Kidney (tissue), 22 donors: ENCODE measurements at places on chromosomes 2 and 18. TPM values are rescaled to one million over a fixed set of nuclear protein-coding genes. Genes with fewer than 3 reads are reported as not detected.

GRCh38 chr2:134275058-134275862 is 21.4 kb downstream of the MGAT5 start:
- no peak for DNase-seq

DNA sequence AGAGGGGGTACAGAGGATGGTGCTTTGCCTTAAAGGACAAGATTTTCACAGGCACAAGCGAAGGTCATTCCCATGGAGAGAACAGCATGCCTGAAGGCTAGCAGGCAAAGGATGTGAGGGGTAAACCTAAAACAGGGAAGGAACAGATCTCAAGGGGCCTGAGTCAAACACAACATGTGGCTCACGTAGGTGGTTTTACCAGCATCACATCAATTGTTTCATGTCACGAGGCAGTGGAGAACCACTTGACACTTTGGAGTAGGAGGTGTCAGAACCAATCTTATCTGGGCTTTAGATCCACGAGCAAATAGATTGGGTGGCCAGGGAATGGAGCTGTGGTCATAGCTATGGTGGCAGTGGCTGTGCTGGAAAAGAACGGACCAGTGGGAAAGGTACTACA is 8.4 kb downstream of the COX5B start:
- DNase-seq: no peak

GRCh38 chr2:39368846-39369245 is 68.2 kb downstream of the MAP4K3 start:
- DNase-seq: no peak

GRCh38 chr2:120037995-120038541 is 25.2 kb downstream of the EPB41L5 start:
- DNase-seq: no peak

DNA sequence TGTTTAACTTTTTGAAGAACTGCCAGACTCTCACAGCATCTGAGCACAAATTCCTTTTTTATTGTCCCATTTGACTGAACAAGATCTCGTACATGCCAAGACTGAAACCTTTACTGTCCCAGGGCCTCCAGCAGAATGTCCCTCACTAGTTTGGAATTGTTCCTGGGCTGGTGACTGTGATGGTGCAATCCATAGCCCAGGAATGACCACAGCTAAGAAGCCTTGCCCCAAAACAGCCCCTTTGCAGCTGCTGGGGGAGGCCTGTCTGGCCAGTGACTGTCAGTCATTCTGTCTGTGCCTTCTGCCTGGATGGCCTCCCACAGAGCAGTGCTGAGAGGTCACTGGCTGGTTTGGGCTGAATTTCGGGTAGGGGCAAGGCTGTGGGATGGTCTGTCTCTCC is 184.5 kb upstream of the MSH6 start:
- DNase-seq: no peak

DNA sequence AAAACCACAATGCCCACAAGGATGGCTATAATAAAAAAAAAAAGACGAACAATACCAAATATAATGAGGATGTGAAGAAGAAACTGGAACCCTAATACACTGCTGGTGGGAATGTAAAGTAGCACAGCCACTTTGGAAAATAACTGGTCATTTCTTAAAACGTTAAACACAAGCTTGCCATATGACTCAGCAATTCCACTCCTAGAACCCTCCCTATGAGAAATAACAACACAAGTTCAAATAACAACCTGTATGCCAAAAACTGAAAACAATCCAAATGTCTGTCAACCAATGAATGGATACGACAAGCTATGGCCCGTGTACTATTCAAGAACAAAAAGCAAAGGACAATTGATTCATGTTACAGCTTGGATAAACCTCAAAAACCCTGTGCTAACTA is 7.0 kb upstream of the ALPK2 start:
- no peak for DNase-seq

Gene CFC1
- total RNA-seq: not detected

DNA sequence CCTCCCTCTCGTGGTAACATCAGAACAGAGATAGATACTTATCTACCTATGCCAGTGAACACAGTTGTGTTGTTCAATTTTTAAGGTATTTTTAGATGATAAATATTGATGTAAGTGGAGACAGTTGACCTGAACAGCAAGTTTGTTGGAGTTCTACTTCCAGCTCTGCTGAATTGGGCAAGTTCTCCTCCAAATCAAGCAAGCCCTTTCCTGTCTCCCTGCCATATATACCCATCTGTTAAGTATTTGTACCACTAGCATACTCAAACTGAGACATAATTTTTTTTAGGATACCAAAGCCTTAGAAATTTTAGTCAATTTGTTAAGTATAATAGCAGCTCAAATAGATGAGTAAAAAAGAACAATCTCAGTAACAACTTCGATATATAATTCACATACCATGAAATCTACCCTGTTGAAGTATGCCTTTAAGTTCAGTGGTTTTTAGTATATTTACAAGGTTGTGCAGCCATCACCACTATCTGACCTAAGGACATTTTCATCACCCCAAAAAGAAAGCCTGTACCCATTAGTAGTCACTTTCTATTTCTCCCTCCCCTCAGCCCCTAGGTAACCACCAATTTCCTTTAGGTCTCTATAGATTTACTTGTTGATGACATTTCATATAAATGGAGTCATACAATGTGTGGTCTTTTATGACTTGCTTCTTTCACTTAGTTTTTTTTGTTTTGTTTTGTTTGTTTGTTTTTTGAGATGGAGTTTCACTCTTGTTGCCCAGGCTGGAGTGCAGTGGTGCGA is 61.8 kb downstream of the COX7A2L start:
- DNase-seq: no peak

DNA sequence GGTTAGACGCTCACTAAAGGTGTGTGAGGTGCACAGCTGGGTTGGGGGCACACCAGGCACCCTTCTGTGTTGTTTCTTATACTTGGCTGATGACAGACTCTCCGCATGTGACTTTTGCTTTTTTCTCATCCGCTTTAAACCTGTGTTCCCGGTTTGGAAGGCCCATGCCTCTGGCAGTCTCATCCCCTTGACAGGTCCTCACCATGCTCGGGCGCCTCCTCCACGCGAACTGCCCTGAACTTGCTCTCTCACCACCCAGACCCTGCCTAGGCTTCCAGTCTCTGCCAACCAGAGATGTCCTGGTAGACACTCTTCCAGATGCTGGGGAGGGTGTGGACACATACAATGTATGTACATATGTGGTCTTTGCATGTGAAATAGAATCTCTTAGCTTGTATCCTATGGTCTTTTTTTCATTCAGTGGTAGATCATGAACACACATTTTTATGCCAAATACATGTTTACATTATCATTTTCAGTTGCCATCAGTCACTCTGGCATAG is 79.8 kb downstream of the LIMS1 start:
- DNase-seq: no peak

DNA sequence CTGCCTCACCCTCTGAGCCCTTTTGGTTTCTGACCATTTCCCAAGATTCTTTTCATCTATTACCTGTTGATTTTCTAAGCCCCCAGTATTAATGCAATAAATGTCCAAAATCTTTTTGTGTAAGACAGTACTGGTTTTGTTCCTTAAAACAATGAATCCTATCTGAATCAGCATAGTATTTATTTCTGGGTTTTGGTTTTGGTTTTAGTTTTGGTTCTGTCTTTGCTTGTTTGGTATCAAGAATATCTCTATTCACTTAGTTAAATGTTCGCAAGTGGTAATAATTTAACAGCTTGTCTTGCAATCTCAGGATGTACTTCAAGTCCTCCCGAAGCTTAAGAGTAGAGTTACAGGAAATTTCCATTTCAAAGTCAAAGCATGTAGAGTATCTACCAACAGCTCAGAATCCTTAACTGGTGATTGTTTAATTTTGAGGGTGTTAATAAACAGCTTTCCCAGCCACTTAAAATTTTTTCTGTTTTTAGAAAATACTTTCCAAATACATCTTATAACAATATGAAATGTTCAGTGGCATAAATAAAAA is 67.7 kb upstream of the NEDD4L start:
- no peak for DNase-seq

Gene AQP12B
- total RNA-seq: not detected

GRCh38 chr2:65045651-65046050 is 10.6 kb upstream of the CEP68 start:
- no peak for DNase-seq

- no peak for DNase-seq
These were observed 219.6 kb upstream of the ID2 start for GRCh38 chr2:8462280-8462679.

- no peak for DNase-seq
These were observed 984 bp downstream of the CCDC88A start for GRCh38 chr2:55418512-55419232.

DNA sequence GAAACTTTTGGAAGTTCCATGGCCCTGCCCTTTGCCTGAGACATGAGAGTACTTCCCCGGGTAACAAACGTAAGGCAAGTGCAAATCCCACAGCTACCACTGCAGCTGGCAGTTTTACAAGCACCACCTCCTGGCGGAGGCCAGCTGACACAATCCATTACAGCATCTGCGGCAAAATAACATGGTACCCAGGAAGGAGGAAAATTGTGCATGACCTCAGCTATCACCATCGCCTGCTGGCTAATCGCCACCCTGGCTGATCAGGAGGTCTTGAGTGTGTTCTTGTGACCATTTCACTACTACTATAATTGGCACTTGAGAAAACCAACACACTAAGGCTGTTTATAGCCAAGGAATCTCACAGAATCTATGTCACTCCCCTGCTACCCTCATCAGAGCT is 71.7 kb upstream of the SERPINE2 start:
- no peak for DNase-seq

Gene IL1R1
- total RNA-seq: 95.9 TPM

Gene CNTNAP5
- 0.50 TPM for total RNA-seq

Gene GMPPA
- 33.9 TPM for total RNA-seq

GRCh38 chr2:70305531-70305930 is 3.7 kb upstream of the FAM136A start:
- no peak for DNase-seq

DNA sequence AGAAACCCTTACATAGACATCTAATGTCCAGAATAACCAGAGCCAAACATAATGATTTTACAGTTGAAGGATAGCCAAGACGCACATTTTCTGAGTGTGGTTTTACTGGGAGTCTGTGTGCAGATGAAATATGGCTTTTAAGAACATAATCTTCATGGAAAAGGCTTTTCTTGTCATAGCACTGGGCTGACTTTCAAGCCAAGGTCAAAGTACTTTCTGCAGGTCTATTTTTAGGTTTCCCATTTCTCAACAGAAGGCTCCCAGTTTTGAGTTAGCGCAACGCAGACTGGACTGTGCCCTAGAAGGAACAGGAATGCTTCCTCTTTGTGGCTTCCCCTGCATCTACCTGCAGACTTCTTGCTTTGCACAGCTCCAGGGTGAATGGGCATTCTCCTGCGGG is 92.3 kb upstream of the UPP2 start:
- DNase-seq: no peak

DNA sequence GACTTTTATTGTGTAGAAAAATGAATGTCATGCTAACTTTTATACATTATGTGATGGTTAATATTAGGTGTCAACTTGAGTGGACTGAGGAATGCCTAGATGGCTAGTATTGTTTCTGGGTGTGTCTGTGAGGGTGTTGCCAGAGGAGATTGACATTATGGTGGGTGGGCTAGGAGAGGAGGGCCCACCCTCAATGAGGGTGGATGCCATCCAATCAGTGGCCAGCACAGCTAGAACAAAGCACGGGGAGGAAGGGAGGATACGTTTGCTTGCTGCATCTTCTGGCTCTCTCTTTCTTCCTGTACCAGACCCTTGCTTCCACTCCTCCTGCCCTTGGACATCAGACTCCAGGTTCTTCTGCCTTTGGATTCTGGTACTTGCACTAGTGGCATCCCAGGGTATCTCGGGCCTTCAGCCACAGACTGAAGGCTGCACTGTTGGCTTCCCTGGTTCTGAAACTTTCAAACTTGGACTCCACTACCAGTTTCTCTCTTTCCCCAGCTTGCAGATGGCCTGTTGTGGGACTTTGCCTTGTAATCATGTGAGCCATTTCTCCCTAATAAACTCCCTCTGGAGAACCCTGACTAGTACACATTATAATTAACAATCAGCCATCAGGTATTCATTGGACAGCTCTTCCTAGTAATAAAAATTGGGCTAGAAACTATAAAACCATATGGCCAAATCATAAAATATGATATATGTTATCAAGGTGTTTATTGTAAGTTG is 31.7 kb upstream of the ZCCHC2 start:
- DNase-seq: no peak

DNA sequence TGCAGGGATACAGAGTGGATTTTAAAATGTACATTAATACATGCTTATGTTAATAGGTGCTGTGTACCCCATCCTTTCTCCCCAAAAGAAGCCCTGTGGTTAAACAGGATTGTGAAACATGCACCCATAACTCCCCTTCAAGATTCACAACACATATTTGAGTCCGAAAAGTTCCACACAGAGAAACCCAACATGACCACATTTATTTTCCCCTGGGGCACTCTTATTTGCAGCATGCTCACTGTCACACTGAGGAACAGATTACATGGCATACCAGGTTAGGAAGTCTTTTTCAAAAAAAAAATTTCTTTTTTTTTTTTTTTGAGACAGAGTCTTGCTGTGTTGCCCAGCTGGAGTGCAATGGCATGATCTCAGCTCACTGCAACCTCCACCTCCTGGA is 67.7 kb upstream of the COL5A2 start:
- DNase-seq: no peak

Gene PAPOLG
- 12.2 TPM for total RNA-seq

Gene IL36RN
- total RNA-seq: not detected

DNA sequence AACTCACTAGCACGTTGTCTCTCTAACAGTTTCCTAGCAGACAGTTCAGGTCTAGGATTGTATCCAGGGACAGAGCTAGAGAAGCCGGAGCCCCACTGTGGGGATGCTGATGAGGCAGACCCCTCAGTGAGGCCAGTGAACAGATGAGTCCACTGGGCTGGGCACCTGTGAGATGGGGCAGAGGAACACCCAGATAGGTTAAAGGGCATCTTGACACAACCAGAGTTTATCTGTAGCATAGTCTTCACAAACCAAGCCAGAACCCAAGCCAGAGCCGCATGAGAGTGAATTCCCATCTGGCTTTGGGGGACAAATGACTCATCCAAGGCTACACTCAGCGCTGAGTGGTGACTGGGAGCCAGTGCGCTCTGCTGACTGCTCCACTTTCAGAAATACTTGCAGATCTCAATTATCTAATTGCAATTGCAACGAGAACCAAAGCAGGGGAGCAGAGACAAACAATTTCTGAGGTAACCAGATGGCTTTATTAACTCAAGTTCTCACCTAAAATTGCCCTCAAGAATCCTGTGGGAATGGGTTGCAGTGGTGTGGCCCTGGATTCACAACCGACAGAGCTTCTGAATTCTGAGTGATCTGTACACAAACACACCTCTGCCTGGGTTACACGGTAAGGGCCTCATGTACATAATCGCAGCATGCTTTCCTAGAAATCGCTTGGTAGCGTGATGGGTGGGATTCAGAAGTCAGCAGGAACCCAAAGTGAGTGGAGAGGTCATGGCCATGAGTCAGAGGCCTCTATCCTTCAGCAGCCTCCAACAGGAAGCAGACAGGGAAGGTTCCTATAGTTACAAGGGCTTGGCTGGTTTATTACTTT is 48.7 kb upstream of the MSH2 start:
- no peak for DNase-seq

Gene ATIC
- 75.9 TPM for total RNA-seq

- DNase-seq: no peak
These were observed 169.6 kb downstream of the KCNS3 start for GRCh38 chr2:18047896-18048657.

Gene TIGD1
- 7.0 TPM for total RNA-seq
